Natural killer cell treated with Interleukin-12 subunit alpha and Interleukin-12 subunit beta and Interleukin-15 and Interleukin-18, amount 100 ng/mL, for 72 hours (primary cell): ENCODE measurements at places on chromosomes 5 and 9. TPM values are rescaled to one million over a fixed set of nuclear protein-coding genes. Genes with fewer than 3 reads are reported as not detected.

- DNase-seq = no peak
Measured at GRCh38 chr9:95936579-95937075, 61.1 kb downstream of the ERCC6L2 start.

Gene AMBP
- not detected for total RNA-seq

DNA sequence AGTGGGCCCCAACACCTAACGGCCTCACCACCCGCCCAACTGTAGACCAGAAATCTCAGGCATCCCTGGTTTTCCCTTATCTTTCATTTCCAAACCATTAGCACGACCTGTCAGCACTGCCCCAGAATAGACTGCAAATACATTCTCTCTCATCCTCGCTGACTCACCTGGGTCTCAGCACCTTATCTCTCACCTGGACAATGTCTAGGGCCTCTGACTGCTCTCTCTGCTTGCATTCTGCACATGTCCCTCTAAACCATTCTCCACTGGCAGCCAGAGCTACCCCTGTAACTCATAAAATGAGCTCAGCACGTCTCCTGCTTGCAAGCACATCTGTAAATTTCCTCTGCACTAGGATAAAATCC, 12.7 kb downstream of the CKMT2 start:
- no peak for DNase-seq

DNA sequence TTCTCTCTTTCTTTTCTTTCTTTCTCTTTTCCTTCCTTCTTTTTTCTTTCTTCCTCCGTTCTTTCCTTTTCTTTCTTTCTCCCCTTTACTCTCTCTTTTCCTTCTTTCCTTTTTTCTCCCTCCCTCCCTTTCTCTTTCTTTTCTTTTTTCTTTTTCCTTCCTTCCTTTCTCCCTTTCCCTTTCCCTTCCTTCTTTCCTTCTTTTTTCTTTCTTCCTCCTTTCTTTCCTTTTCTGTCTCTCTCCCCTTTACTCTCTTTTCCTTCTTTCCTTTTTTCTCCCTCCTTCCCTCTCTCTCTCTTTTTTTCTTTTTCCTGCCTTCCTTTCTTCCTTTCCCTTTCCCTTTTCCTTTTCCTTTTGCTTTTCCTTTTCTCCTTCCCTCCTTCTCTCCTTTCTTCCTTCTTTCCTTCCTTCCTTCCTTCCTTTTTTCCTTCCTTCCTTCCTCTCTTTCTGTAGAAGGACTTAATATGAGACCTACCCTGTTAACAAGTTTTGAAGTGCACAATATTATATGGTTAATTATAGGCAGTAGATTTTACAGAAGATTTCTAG, 142.7 kb upstream of the CD180 start:
- no peak for DNase-seq

GRCh38 chr5:125424402-125425141, 678.1 kb upstream of the ZNF608 start:
- DNase-seq = no peak

DNA sequence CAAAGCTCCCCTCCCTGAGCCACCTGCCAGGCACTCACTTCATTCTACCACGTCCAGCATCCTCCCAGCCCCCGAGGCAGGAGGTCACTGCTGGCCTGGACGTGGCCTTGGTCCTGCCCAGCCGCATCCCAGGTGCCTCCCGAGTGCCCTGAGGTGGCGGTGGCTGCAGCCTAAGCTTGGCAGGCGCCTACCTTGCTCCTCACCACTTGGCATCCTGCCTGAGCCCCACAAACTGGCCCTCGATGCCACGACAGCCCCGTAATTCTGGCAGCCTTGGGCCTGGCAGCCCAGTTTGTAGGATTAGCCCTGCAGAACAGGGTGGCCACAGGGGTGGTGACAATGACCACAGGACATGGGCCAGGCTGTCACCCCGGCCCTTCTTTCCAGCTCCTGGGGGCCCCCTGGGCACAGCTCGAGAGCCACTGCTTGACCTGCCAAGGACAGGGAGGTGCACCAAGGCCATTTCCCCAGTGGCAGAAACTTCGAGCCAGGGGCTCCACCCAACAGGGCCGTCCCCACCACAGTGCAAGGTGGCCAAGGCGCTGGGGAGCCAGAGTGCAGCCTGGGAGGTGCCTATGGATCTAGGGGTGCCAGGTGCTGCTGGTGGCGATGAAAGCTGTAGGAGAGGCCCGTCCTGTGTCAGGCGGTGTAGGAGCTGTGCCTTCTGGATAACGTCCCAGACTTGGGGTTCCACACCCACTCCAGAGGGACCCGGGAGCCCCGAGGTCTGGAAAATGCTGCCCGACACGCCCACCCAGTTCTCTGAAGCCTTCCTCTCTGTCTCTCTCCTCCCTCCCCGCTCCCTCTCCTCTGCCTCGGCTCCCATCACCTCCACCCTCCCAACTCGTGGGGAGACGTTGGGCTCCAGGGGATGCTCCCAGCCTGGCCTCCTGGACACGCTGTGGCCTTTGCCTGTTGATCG, 18.4 kb downstream of the NKD2 start:
- no peak for DNase-seq

- DNase-seq = no peak
Measured at GRCh38 chr5:170986598-170986997, 124.8 kb downstream of the RANBP17 start.

GRCh38 chr9:22992780-22993179, 546.2 kb downstream of the DMRTA1 start:
- DNase-seq = no peak

Gene SPATA31A3
- not detected for total RNA-seq

GRCh38 chr5:51181208-51181894, 201.9 kb upstream of the ISL1 start:
- no peak for DNase-seq

Gene LHFPL2
- total RNA-seq = 0.45 TPM

Gene GARIN3
- not detected for total RNA-seq

DNA sequence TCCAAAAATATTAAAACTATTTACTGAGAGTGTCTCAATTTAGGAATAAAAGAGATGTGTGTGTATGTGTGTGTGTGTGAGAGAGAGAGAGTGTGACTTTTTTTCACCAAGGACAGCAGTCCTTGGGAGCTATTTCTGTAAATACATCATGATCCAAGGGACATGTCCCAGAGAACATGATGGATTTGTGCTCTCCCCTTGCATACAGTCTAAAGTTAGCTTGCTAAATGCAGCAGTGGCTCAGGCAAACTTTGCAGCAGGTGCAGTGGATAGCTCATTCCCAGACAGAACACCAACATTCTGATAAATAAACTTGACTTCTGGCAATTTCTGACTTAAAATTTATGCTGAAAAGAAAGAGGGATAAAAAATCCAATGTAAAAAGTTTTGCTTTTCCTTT, 55.4 kb upstream of the SGCD start:
- DNase-seq = no peak

GRCh38 chr5:111144352-111144930, 52.3 kb downstream of the WDR36 start:
- no peak for DNase-seq

DNA sequence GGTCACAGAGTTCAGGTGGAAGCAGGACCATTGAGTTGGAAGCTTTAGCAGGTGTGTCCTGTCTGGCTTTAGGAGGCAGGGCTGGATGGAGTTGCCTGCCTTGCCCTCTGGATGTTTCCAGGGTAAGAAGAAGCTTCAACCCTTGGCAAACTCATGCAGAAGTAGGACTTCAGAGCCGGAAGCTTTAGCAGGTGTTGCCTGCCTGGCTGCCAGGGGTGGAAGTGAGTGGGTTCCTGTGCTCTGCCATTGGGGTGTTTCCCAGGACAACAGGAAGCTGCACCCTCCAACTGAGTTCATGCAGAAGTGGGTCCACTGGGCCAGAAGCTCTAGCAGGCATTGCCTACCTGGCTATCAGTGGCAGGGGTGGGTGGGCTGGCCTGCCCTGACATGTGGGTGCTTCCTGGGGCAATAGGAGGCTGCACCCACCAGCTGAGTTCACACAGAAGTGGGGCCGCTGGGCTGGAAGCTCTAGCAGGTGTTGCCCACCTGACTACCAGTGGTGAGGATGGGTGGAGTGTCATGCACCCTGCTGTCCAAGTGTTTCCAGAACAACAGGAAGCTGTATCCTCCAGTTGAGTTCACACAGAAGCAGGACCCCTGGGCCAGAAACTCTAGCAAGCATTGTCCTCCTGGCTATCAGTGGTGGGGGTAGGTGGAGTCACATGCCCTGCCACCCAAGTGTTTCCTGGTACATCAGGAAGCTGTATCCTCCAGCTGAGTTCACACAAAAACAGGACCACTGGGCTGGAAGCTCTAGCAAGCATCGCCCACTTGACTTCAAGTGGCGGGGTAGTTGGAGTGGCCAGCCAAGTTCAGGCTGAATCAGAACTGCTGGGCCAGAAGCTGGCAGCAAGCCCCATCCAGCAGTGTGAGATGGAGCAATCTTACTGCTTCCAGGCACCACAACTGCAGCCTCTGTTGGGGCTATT, 24.6 kb downstream of the LOX start:
- DNase-seq = no peak

- DNase-seq = no peak
Measured at GRCh38 chr9:110356639-110357395, 19.2 kb upstream of the TXNDC8 start.

DNA sequence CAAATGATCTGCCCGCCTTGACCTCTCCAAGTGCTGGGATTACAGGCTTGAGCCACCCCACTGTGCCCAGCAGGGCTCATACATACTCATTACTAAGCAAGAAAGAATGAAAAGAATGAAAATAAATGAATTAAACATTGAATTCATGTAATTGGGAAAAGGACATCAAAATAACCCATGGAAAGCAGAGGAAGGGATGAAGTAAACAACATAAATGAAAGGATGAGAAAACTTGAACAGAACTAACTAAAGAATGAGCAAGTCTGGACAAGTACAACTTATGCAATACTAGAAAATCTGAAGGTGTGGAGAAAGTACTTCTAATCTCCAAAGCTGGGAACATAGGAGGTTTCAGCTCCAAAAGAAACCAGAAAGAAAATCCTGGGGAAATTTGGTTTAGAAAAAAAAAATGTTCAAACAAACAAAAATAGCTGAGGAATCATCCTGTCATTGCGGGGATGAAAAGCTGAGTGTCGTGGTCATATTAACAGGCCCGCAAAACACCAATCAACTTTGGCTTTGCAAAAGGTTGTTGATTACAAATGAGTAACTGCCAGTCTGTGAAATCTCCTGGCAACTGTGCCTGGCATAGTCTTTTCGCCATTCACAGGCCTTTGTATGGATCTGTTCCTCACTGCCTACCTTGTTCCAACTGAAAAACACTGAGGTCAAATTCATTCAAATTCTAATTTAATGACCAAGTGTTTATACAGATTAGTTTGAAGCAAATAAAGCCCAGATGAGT, 2.3 kb upstream of the AK3 start:
- DNase-seq = no peak

DNA sequence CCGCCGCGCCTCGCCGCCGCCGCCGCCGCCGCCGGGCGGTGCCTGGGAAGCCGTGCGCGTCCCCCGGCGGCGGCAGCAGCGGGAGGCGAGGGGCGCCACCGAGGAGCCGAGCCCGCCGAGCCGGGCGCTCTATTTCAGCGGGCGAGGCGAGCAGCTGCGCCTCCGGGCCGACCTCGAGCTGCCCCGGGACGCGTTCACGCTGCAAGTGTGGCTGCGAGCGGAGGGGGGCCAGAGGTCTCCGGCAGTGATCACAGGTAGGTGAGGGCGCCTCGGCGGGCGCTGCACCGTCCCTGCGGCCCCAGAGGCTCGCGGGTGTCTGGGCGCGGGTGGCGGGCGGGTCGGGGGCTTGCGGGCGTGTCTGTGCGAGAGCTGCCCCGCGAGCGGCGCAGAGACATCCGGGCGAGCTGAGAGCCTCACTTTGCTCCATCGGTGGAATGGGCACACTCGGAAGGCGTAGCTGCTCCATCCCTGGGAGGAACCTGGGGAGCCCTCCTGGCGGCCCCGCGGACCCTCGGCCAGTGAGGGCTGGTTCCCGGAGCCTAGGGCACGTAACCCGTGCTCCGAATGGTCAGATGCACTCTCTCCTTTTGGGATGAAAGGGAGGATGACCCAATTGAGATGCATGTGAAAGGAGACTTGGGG, 864 bp downstream of the PAPPA start:
- DNase-seq = no peak

DNA sequence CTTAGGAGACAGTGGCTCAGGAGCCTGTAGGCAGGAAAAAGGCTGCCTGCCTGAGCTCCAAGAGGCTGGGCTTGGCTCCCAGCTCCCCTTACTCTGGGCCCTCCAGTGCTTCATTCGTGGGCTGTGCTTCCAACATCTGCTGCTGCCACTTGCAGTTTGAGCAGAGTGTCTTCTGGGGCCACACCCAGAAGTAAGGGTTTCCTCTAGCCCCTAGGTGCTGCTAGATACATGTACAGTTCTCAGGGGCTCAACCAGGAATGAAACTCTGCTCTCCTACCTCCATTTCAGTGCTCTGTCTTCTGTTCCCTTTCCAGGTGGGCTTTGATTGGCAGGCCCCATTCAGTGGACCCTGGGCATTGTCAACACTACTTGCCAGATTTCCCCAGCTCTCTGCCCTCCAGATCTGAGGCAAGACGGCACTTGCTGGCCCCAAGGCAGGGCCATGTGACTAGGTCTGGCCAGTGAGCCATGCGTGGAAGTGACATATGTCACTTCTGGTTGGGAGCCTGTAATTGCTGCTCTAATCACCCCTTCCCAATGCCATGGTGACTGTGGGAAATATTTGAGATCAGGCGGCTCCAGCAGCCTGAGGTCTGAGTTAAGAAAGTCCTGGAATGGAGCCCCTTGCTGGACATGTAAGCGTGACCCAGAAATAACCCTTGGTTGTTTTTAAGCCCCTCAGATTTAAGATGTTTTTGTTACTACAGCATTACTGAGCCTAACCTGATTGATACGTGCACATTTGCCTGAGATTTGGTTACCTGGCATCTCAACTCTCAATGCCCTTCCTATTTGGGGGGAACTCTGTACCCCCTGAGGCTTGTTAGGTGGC, 9.4 kb upstream of the BOD1 start:
- DNase-seq = no peak

GRCh38 chr5:54455413-54456157, at the start of gene HSPB3:
Gene HSPB3 (plus strand): TSS chr5:54455699. CDS start chr5:54455790, 91 bp downstream.
- no peak for DNase-seq

Gene ANKRD18B
- 3.9 TPM for total RNA-seq

DNA sequence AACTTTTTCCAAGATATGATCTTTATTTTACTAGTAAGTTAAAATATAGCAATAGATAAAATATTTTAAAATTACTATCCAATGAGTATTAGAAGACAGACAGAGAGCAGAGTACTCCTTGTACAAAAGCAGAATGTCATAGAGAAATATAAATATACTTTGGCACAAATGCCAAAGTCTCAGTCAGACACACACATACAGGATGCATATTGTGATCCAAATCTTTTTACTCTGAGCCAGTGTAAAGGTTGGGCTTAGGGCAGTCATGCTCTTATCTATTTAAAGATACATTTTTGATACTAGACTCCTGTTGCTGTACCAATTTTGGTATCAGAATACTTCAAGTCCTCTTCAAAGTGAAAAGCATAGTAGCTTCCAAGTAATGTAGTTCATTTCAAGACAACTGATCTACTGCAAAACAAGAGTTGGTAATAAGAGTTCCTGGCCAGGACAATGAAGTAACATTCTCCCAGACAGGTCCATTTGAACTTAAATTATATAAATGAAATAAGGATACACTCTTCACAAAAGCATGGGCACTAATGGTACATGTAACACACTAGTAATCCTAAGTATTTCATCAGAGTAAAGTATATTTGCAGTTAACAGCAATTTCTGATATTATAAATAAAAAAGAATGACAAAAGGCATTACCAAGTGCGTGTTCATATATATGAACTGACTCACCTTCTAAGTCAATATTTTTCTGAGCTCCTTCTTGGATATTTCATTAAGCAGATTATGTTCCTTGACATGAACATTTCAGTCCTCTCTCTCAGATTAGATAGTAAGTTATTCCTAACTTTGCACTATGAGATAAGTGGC, 10.5 kb downstream of the PFDN1 start:
- DNase-seq = no peak
